WTC11 (cell line): ENCODE measurements at places on chromosomes 3 and 15.

- no peak for DNase-seq
These were observed 136.1 kb upstream of the TOPAZ1 start for GRCh38 chr3:44105571-44105970.

DNA sequence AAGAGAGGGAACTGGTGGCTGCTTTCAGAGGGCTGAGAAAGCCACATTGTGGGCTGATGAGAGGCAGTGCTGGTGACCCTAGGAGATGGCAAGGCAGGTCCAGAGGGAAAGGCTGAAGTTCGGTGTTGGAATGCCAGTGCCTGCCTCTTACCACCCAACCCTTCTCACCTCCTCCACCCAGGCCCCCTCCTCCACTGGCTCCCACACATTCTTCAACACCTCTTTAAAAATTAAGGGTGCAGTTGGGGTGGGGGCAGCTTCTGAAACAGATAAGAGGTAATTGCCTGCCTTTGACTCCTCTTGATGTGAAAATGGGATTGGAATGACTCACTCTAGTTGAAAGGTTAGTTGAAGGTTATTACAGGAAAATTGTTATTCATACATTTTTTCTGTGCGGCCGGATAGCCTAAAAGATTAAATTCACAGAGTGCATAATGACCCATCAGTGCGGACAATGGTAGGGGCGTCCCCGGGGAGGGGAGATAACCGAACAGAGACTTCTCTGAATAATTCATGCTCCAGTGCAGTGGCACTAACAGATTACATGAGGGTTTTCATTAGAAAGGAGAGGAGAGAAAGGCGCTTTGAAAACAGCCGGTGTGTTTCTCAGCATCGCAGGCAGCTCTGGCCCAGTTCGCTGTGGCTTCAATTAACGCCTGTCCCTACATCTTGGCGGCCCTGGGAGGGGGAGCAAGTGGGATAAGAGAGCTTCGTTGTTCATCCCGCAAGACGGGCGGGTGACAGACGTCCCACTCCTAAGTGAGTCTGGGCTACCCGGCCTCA, 212.4 kb downstream of the TLE3 start:
- DNase-seq = no peak

- DNase-seq = peak; percentile 42
These were observed 39.5 kb downstream of the NR2F2 start for GRCh38 chr15:96369825-96370621.

- DNase-seq = no peak
These were observed at the start of gene CCDC33 for GRCh38 chr15:74235962-74236361. CCDC33 (plus strand) TSS chr15:74236326; CDS start chr15:74236720, 394 bp downstream.

DNA sequence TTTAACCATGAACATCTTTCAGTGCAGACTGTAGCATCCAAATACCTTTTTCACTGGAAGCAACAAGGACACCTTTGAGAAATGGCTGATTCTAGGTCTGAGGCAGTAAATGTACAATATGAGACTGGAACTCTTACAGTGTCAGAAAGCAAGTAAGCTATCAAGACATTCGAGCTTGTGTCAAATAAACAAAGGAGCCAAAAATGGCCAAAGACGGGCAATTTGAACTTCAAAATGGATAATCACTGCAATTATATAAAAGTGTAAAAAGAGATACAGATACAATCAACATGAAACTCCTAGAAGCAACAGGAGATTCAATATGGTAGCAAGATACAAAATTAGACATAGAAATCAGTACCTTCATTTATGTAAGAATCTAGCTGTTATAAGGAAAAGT, 138.5 kb upstream of the CCDC54 start:
- no peak for DNase-seq

DNA sequence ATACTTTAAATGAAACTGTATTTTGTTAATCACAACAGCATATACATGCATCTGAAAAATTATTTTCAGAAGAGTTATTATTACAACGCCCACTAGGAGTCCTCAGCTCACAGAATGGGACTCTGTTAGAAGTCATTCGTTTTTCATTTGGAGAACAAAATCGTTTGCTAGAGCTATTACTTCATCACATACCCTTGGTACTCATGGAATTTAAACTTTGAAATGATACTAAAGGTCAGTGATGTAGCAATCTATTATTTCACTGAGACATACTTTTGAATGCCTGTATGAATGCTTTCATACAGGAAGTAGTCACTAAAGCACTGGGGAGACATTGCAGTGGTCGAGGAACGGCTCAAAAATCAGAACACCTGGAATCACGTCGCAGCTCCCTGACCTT, 198.1 kb downstream of the MBNL1 start:
- no peak for DNase-seq

DNA sequence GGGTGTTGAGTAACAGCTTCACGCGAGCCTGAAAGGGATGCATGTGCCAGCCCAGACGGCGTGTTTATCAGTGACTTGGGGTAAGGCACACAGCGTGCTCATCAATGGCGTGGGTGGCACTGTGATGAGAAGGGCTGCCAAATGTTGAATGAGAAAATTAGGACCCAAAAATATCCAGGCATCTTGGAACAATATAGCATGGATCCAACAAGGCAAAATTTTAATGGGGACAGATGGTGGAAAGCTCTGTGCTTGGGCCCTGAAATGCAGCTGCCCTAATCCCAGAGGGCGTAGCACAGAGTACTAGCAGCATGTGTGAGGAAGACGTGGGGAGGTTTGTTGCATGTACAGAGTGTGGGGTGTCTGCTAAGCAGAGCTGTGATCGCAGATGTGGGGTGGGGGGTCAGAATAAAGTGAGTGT, 48.9 kb downstream of the SSUH2 start:
- DNase-seq = no peak

DNA sequence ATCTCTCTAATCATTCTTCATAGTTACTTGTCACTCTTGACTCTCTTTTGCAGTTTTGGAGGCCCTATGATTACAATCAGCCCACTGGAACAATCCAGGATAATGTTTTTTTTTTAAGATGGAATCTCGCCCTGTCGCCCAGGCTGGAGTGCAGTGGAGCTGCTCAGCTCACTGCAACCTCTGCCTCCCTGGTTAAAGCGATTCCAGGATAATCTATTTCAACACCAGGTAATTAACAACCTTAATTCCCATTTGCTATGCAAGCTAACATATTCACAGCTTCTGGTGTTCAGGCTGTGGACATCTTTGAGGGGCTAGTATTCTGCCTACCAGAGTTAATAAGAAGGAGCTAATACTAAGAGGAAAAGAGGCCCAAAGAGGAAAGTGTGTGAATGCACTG, 1.1 kb upstream of the BLOC1S6 start:
- DNase-seq = no peak

DNA sequence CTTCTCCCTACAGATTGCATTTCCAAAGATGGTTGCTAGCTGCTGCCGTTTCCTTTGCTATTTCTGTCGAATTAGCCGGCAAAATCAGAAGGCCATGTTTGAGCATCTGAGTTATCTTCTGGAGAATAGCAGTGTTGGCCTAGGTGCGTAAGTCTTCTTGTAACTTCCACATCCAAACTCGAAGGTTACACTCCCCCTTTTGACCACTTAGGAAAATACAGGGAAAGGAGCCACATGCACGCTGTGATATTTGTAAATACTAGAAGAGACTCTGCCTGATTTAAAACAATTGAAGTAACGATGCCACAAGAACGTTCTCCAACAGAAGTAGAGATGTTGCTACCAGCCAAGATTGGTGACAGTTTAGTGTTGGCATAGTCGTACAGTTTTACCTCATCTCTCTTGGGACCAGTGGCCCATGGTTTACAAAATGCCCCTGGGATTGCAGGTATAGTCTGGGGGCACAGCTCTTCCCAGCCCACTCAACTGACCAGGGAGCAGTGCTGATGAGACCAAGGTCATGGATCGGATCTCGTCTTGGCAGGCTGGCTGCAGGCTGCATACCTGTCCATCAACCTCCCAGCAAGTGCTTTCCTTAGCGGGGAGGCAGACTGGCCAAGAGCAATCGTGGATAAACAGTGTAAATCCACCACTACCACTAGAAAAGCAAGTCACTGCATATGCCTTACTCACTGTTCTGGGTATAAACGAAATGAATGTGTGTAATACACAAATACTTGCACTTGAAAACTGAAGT, 268.4 kb upstream of the CHRM5 start:
- DNase-seq = no peak

- no peak for DNase-seq
These were observed 120.6 kb upstream of the EPHA3 start for GRCh38 chr3:88986834-88987233.

- DNase-seq = no peak
These were observed 304.3 kb upstream of the DPH6 start for GRCh38 chr15:35850284-35850683.

DNA sequence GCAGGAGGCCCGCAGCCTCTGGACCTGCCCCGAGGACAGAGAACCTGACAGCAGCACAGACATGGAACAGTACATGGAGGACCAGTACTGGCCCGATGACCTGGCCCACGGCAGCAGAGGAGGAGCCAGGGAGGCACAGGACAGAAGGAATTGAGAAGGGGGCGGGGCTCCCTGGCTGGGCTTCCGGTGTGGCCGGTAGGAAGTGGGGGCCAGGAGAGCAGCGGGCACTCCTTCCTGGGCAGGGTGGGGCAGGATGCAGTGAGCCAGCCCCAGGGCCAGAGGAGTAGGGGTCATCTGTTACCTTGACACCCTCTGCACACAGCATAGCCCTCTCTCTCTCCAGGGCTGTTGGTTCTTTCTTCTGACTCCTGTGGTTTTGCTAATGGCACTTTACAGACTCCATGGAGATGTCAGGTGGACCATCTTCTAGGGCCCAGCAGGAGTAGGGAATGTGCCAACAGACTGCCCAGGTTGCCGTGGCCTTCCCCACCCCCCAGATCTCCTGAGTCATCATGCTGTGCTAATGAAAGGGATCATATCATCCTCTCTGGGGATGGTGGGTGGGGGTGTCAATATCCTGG, 8.6 kb upstream of the ISG20 start:
- DNase-seq = no peak

DNA sequence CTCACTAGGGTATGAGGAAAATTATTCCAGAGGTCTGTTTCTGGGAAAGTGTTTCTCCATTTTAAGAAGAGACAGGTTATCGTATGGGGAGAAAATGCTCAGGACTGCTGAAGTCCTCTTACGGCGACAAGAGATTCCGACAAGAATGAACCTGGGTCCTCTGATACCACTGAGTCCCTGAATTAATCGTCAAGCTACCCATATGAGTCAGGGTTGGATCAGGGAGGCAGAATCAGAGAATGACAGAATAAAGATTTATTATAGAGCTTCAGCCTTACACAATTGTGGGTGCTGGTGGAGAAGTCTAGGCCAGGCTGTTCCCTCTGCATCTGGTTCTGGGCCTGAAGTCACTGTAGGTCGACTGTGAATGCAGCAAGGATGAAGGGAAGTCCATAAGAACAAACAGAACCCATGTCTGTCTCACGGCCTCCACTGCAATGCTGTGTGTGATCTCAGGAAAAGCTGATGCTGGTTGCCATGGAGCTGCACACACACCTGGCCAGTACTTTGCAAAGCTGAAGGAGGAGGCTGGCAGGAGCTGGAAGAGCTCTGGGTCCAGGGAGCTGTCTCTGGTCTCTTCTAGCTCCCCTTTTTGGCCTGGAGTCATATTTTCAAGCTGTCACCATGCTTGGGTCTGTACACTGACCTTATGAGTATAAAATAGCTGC, 83.9 kb downstream of the HHLA2 start:
- DNase-seq = no peak

DNA sequence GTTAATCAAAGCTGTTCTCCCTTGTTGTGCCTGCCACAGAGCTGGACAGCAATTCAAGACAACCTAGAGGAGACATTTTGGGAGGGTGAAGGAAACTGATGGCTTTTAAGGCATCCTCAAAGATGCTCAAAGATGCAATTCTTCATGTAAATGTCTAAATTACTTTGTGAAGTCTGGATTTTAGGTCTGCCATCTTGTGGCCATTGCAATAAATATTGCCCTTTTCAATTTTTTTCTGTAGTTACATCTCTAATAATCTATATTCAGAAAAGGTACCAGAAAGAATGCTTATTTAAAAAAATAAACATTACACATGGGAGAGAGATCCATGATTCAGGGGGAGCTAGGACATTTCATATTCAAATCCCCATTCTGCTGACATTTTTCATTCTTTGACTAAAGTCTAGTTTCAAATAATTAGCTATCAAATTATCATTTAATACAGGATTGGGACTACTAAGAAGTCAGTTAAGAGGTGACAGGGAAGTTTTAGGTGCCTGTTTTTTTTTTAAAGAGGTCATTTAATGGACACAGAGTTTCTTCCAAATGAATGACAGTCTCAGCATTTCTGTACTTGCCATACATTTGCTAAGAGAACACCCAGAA, 259.8 kb upstream of the WNT5A start:
- no peak for DNase-seq

- DNase-seq = no peak
These were observed 108.3 kb downstream of the IQSEC1 start for GRCh38 chr3:12964711-12965612.

DNA sequence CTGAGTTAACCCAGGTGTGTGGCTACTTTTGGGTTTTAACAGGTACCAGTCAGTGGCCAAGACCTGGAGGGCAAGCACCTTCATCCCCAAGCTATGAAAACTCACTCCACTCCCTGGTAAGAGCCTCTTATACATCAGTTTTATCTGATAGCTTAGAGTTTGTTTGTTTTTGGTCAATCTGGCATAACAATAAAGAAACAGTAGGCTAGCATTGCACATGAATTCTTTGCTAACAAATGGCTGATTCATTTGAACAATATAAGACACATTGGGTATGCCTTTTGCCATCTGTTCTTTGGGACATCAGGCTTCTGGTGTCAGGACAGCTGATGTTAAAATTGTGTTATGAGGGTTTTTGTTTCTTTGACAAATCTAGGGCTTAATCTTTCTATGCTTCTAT, 125.0 kb upstream of the CGNL1 start:
- no peak for DNase-seq

- peak; percentile 65 for DNase-seq
These were observed 749.1 kb downstream of the ROBO1 start for GRCh38 chr3:79018671-79019136.

- DNase-seq = no peak
These were observed 67.2 kb downstream of the BOC start for GRCh38 chr3:113278599-113278955.

GRCh38 chr3:185290266-185290665, 36.4 kb upstream of the EHHADH start:
- DNase-seq = no peak

DNA sequence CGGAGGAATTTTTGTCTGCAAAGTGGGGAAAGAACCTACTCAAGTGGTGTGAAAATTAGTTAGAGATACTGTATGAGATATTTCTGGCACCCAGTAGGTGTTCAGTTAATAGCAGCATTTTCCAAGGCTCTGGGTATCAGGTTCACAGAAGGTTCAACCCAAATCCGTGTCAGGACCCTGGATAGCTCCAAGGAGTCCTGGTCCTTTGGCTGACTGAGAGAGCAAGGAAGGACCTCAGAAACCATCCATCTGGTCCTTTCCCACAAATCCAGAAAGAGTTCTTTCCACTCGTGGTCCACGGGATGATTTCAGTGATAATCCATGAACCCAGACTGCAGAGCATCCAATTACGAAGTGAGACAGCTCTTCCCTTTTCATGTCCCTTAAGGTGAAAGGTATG, 51.4 kb downstream of the SLC6A11 start:
- peak; percentile 60 for DNase-seq

- DNase-seq = no peak
These were observed 40.8 kb downstream of the POLR2M start for GRCh38 chr15:57747206-57747896.

DNA sequence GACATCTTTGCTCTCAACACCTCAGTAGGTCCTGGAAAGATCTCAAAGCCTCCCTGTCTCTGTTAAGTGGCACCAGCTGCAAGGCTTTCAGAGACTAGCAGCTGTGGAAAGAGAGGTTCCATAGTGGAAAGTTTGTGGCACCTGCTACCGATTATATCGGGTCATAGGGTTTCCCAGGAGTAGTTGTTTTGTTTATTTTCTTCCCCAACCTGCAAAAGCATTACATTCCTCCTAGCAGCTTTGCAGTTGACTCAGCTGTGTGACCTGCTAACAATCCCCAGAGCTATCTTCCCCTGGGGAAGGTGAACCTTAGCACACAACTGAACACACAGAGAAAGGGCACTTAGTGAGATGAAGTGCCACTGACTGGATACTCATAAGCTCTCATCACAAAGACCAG, 598.9 kb upstream of the GRM7 start:
- no peak for DNase-seq
